ENCODE measurements at places on chromosomes 11 and 22.

- no peak for DNase-seq
Measured at GRCh38 chr11:64139049-64139448, 26.9 kb downstream of the MACROD1 start.

GRCh38 chr11:44004452-44005062, 43.2 kb upstream of the ACCSL start:
- no peak for DNase-seq

- DNase-seq, result no peak
Measured at GRCh38 chr11:34274712-34275398, 83.0 kb downstream of the ABTB2 start.

DNA sequence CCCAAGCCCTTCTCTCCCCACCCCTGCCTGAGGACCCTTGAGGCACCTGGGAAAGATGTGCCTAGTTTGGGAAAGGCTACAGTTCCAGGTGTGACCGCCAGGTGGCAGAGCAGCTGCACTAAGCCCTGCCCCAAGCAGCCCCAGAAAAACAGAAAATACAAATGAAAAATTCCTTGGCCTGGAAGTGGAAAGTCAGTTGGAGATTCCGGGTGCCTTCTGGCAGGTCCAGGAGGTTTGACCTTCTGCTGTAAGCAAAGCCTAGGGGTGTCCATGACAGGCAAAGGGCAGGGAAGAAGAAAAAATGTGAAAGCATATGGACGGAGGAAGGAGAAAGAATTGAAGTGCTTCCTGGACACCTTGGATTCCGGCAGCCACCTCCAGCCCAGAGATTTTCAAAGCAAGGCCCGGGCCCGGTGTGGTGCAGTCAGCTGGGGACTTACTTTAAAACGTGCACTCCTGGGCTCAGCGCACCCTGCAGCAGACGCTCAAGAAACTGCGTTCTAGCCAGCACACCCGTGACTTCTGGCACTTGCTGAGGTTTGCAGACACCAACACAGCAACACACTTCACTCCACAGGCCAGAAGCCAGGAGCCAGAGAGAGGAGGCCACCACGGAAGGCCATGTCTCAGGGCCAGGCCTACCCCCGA, 37.3 kb upstream of the SLC22A12 start:
- DNase-seq, result peak; percentile 25

DNA sequence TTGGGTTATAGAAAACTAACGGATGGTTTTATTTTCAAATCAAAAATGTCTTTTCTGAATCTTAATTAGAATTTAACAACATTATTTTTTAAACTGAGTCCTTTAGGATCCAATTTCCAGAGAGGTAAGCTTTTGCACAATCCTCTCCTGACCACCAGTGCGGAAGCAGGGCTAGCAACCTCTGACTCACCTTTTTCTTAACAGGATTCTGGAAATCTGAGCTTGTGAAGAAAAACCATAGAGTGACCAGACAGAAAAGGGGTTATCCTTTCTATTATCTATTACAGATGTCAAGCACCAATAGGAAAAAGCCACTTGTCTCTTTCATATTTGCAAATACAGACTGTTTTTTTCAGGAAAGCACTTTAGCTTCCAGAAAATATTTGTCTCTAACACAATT, 25.3 kb downstream of the ALG9 start:
- DNase-seq, result no peak

- peak; percentile 98 for DNase-seq
Measured at GRCh38 chr22:30968924-30969531, at the start of gene TUG1. TSS of gene TUG1 (plus strand) at chr22:30969265.

GRCh38 chr11:9527481-9528135, 45.9 kb upstream of the WEE1 start:
- no peak for DNase-seq

- no peak for DNase-seq
Measured at GRCh38 chr11:94747146-94747545, 21.0 kb upstream of the AMOTL1 start.

- no peak for DNase-seq
Measured at GRCh38 chr11:44993971-44994704, 43.5 kb upstream of the TP53I11 start.

- DNase-seq, result no peak
Measured at GRCh38 chr11:125064070-125064469, 965 bp downstream of the SLC37A2 start.

GRCh38 chr11:118180300-118180703, 3.9 kb upstream of the SCN2B start:
- DNase-seq, result no peak

GRCh38 chr22:17284888-17285287, 65.7 kb upstream of the ADA2 start:
- no peak for DNase-seq
